ENCODE measurements at places on chromosomes 7 and 10.

DNA sequence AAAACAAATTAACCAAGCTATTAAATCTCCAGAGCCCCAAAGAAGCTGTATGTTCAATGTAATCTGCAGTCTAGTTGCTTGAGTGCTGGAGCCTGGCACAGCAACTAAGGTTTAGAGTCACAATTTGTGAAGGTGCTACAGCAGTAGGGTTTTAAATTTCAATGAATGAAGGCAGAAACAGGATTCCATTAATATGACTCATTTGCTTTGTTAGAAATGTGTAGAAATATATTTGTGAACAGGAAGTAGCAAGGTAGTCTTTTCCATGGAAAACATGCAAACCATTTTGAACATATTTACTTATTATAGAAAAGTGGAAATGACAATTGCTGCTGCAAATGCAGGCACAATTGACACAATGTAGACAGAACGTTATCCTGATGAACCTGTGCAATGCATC, 149.0 kb upstream of the STEAP4 start:
- no peak for DNase-seq

GRCh38 chr7:47690902-47691558, 109.1 kb upstream of the TNS3 start:
- no peak for DNase-seq

DNA sequence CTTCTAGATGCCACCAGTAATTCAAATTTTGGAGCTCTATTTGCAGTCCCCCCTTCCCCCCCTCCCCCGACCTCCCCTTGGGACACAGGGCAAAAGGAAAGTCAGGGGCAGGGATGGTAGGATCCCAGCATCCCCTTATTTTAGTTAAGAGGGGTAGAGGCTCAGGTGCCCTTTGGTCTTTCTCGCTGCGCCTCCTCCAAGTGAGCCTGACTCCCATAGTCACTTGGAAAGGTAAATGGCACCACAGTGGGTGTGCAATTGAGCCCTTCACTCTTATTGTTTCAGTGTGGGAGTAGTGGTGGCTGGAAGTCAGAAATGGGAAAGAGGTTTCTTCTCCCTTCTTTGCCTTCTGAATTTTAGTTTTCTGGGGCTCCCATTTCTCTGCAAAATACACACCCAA, 8.2 kb upstream of the FEZF1 start:
- DNase-seq: no peak

- DNase-seq: no peak
These were observed 187.8 kb downstream of the SDK1 start for GRCh38 chr7:3488829-3489228.

DNA sequence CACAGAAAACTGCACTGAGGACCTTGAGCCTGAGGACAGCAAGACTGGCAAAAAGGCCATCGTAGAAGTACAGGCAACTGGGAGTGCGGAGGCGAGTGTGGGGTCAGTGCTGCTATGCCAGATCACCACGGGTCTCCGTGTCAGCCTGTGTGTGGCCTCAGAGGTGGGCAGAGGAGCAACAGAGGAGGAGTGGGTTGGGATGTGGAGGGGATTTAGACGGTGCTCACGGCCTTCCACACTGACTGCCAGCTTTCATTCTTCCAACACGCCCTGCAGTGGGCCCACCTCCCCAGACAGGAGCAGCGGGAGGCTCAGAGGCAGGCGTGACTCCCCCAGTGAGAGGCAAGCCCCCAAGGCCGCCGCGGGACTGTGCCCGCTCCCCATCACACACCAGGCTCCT, 17.0 kb upstream of the ZMIZ1 start:
- no peak for DNase-seq

- no peak for DNase-seq
These were observed 16.6 kb downstream of the AKAP9 start for GRCh38 chr7:91957232-91957631.

DNA sequence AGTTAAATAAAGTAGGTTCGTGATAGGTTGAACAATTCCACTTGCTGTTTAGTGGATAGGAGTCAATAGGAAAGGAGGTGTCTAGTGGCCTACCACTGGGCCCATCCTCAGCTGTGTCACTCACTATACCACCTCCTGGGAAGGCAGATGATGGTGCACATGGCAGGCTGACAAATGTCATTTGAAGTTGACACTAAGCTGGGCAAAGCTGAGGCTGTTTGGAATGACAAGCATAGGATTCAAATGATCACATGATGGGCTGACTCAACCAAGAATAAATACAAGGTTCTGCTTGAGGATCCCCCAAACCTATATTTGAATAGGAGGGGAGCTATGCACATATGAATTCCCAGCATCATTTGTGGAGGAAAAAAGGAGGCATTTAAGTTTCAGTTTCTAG, 489.8 kb downstream of the RPS24 start:
- DNase-seq: no peak

DNA sequence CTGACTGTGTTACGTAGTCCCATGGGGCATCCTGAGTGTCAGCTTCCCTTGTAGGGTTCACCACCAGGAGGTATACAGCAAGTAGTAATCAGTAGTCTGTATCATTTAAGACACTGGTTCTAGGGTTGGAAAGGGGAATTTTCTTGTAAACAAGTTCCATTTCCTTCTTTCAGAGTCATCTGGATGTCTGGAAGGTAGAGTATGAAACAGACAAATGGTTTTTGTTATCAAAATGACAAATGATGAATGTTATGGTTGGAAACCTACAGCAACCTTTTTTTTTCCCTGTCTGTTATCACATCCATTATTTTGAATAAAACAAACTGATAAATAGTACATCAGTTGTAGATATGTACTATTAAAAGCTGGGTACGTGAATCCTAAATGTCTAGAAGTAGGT, 19.1 kb downstream of the SEMA3A start:
- no peak for DNase-seq

DNA sequence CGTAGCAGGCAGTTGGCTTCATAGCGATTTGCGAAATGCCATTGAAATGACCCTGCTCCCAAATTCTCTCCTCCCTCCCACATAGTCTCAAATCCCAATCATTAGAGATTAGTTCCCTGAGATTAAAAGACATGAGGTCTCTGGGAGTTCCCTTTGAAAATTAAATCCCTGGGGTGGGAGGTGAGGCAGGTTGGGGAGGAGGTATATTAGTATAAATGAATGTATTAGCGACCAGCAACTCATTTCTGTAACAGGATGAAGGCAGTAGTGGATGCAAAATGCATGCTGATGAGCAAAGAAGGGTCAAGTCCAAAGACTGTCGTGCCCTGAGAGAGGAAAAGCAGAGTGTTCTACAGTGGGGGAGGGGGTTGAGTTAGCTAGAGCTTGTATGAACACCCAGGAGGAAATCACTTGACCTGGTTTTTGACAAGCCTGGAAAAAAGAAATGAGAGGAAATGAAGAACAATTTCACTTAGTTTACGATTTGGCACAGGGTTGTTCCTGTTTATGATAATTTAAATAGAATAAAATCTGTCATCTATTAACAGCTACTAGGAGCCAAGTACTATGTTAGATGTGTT, 79.6 kb upstream of the MTPN start:
- DNase-seq: no peak

- no peak for DNase-seq
These were observed 26.4 kb downstream of the DRGX start for GRCh38 chr10:49369216-49370162.

DNA sequence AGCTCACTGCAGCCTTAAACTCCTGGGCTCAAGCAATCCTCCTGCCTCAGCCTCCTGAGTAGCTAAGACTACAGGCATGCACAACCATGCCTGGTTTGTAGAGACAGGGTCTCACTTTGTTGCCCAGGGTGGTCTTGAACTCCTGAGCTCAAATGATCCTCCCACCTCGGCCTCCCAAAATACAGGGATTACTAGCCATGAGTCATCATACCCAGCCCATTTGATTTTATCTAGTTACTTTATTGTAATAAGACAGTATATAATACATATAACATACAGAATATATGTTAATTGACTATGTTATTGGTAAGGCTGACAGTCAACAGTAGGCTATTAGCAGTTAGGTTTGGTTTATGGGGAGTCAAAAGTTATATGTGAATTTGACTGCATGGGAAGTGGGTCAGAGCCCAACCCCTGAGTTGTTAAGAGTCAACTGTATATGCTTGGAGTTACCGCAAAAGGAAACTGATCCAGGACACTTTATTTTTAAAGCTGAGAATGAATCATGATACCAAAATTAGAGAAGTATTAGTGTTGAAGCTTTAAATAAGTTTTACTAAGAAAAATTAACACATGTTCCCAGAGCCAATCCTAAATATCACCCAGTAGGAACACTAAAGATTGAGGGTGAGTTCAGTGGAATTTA, 20.7 kb upstream of the KMT2E start:
- no peak for DNase-seq

Measured in fibroblast of the conjunctiva (primary cell).